Fibroblast of upper back skin (primary cell): ENCODE measurements at places on chromosomes 2 and 18.

- DNase-seq, result no peak
These were observed 281.0 kb downstream of the SRBD1 start for GRCh38 chr2:45330108-45330507.

GRCh38 chr2:12697617-12698016 is 19.1 kb upstream of the TRIB2 start:
- no peak for DNase-seq

- DNase-seq, result no peak
These were observed 31.6 kb downstream of the INSIG2 start for GRCh38 chr2:118119761-118120400.

GRCh38 chr2:190589008-190589407 is 54.5 kb upstream of the NEMP2 start:
- DNase-seq, result no peak

- DNase-seq, result peak; percentile 74
These were observed 5.2 kb downstream of the CCBE1 start for GRCh38 chr18:59691996-59692395.

- DNase-seq, result no peak
These were observed 31.0 kb downstream of the INSIG2 start for GRCh38 chr2:118119158-118119727.

GRCh38 chr2:164655750-164656149 is 34.5 kb upstream of the GRB14 start:
- DNase-seq, result peak; percentile 12

DNA sequence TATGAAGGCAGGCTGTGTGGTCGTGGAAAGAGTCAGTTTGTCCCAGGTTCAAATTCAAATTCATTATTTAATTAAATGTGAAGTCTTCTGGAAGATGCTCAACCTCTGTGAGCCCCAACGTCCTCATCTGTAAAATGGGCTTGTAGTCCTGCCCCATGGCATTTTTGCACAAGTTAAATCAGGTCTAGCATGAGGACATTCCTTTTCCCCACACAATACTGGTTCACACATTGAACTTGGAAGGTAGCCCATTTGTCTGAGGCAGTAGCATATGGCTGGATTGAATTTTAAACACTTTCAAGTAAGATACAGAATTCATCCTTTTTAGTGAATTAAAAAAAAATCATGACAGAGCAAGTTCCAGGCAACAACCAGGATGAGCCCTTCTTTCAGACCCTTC is 665.4 kb upstream of the HS6ST1 start:
- no peak for DNase-seq

- no peak for DNase-seq
These were observed 537.7 kb upstream of the PKDCC start for GRCh38 chr2:41510108-41510507.

GRCh38 chr2:182148344-182148743 is 162.7 kb downstream of the PPP1R1C start:
- DNase-seq, result peak; percentile 9

GRCh38 chr2:217208867-217209266 is 349.0 kb upstream of the TNP1 start:
- no peak for DNase-seq

GRCh38 chr2:236393581-236393980 is 129.4 kb upstream of the ASB18 start:
- DNase-seq, result no peak

DNA sequence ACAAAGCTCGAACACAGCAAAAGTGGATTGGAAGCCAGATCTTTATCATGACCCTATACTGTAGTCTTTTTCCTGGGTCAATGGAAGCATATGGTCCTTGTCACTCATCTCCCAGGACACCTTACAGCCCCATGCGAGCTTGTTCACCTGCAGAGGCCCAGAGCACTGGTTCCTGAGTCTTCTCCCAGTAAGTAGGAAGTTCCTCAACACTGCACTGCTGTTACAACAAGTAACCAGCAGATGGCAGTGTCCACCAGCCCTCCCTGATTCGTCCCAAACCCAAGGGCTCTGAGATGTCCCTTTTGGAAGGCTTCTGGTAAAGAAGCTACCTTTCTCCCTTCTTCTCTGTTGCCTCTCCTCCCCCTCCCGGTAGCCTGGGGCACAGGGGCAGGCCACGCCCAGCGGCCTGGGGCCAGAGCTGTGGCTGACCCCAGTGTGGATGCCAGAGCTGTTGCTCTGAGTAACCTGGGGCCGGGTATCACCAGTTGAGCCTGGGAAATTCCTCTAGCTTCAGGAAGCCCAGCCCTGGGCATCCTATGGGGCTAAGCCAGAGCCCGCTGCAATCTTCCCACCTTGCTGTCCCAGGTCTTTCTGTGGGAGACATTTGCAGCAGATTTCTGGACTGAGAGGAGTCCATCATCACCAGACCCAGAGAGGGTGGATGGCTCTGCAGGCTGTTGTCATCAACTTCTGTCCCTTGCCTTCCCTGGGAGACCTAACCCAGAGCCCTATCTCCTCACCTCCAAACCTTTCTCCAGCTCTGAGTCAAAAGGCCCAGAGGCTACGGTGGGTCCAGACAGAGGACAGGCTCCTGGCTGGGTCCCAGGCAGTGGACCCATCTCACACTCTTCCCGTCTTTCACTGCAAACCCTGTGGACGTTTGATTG is 5.3 kb upstream of the GDF7 start:
- DNase-seq, result peak; percentile 67

GRCh38 chr2:44267796-44268648 is 7.3 kb upstream of the SLC3A1 start:
- DNase-seq, result peak; percentile 27

- no peak for DNase-seq
These were observed 62.8 kb downstream of the SESTD1 start for GRCh38 chr2:179201869-179202268.

DNA sequence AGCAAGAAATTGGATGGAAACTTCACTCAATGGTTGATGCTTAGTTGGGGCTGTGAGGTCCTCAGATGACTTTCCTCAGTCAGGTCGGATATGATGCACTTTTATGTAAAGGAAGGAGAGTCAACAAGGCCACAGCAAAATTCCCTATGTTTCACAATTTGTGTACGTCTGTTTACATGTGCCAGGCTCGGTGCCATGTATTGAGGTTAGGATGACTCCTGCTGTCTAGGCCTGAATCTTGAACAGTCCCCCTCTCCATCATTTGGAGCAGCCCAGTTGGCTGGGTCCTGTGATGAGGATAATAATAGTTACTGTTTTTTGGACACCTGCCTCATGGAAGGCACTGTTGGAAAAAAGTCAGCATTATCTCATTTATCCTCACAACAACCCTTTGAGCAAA is 43.1 kb downstream of the VSNL1 start:
- no peak for DNase-seq

- DNase-seq, result peak; percentile 11
These were observed 38.3 kb downstream of the PAPOLG start for GRCh38 chr2:60794271-60794863.

- DNase-seq, result no peak
These were observed 136.5 kb upstream of the CTDP1 start for GRCh38 chr18:79542876-79543750.

DNA sequence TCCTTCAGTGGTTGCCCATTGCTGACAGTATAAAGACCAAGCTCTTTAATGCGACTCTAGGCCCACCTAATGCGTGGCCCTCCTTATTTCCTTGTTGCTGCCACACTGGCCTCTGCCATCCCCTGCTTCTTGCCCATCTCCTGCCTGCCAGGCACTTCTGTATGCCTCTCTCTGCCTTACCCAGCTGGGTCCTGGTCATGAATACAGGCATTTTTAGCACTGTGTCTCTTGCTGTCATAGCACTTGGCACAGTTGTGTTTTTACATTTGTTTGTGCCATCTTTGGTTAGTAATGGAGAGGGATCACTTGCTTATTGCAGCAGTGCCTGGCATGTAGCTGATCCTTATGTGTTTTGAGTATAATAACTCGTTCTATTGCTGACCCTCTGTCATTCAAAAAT is 38.7 kb downstream of the MAP4K4 start:
- no peak for DNase-seq

DNA sequence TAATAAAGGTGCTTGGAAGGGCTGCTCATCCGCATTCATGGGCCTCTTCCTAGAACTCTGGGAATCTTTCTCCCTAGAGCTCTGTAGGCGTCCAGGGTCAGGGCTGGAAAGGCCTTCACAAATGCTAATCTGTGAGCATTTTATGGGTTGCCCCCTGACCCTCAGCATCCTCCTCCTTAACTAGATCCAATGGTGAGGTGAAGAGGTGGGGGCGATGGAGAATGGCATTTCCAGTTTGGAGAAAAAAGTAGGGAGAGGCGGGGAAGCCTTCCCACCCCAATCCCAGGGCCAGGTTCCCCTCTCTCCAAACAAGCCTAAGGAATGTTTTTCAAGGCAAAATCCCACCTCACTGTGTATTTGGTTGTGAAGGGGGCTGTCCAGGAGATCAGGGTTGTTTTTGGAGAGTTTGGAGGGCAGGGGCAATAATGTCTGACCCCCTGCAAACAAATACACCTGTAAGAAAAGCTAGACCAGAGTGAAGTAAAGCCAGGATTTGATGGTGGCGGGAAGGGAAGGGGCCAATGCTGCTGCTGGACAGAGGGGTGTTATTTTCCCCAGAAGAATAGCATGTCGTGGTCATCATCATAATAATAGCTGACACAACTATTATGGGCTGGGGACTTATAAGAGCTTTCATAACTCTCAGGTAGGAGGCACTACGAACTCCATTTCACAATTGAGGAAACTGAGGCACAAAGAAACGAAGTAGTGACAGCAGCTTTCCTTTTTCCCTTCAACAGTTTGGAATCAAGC is 1.4 kb upstream of the MYCN start:
- DNase-seq, result no peak

DNA sequence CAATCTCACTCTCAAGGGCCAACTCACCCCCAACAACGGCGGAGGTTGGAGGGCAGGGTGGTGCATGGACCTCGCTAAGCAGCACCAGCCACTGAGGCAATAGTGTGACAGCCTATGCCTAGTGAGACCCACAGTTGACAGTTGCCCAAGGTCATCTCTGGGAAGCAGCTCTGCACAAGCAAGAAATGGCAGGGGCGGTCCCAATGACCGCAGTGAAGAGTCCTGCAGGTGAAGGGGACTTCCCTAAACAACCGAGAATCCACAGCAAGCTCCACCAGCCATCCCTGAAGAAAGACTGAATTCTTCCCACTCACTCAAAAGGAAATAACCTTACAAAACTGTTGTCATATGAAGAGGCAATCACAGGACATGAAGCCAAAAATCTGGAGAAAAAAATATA is 313.4 kb upstream of the ID2 start:
- DNase-seq, result no peak

- peak; percentile 60 for DNase-seq
These were observed 887.9 kb downstream of the NRXN1 start for GRCh38 chr2:50143822-50144575.

GRCh38 chr2:9639000-9639602 is 8.3 kb upstream of the YWHAQ start:
- DNase-seq, result no peak

- DNase-seq, result peak; percentile 53
These were observed 716.8 kb downstream of the EPHA4 start for GRCh38 chr2:220855296-220855695.

DNA sequence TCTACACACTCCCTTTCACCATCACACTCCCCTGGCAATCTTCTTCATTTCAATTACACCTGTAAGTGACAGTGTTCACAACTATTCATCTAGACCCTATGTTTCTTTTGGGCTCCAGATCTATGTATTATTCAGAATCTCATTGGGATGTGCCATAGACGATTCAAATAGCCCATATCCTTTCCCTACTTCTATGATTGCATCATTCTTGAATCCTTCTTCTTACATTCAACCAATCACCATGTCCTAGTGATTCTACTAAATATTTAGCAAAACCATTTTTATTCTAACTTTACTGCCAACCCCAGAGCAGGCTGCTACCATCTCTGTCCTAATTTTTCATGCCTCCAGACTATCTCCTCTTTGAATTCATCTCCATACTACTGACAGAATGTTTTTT is 106.4 kb downstream of the TDRD15 start:
- DNase-seq, result no peak

DNA sequence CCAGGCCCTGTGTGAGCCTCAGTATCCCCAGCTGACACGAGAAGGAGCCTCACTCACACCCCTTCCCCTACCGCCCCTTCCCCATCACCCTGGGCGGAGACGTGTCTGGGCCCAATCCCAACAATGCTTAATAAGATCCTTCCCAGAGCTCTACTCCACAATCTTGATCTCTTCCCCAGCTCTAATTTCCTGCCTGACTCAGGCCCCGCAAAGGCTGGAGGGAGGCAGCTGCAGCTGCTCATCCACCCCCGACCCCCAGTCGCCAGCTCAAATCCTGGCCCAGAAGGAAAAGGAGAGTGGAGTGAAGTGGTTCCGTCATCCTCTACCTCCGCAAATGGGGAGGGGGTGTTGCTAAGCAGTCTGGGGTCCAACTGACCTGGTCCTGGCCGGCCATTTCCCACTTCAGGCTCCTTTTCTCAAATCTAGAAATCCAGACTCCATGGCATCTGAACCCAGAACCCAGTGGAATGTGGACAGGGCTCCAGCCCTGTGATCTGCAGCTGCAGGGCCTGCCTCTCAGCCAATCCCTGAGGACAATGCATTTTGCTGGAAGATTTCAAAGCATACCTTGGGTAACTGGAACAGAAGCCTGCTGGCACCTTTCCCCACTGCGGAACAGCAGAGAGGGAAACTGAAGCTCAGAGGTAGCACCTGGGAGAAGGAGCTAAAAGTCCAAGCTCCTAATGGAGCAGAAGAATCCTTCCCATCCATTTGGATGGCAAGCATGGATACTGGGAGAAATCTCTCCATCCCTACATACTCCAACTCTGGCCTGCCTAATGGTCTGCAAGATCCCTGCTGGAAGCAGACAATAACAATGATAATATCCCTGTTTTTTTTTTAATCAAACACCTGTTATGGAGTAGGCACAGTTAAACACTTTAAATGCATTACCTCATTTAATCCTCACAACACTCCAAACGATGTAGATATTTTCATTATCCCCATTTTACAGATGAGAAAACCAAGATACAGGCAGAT is 5.6 kb upstream of the TNS1 start:
- DNase-seq, result peak; percentile 63

- DNase-seq, result no peak
These were observed 265.5 kb downstream of the ATAD2B start for GRCh38 chr2:23661276-23662050.

DNA sequence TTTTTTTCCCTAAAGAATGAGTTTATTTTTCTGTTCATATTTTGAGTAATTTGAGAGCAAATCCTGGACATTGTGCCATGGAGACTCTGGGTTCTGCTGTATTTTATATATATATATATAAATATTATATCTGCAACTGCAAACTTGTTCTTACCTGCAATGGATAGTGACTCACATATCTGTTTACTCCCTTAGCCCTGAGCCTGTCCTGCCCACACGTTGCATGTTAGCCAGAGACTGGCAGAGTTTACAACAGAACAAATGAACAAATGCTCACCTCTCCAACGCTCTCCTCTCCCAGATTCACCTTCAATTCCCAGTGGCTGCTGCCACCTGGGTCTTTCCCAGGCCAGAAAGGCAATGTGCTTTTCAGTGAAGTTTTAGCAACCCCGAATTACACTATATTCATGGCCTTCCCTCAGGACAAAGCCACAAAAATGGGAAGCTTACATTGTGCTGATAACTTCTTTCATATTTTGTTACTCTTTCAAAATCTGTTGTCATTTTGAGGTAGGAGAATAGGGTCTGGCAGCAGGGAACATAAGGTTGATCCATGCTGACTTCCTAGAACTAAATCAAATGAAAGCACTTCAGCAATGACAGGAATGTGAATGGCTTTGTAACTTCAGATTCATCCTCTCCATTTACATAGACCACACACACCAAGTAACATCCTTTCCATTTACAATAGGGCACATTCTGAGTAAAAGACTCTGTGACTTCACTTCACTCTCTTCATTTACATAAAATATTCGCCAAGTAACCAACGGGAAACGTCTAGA is 105.4 kb upstream of the FAM110C start:
- DNase-seq, result no peak

- no peak for DNase-seq
These were observed 3.2 kb downstream of the RALBP1 start for GRCh38 chr18:9478545-9478944.
